A172 (cell line): ENCODE measurements at places on chromosomes 16 and 17. TPM values are rescaled to one million over a fixed set of nuclear protein-coding genes. Genes with fewer than 3 reads are reported as not detected.

DNA sequence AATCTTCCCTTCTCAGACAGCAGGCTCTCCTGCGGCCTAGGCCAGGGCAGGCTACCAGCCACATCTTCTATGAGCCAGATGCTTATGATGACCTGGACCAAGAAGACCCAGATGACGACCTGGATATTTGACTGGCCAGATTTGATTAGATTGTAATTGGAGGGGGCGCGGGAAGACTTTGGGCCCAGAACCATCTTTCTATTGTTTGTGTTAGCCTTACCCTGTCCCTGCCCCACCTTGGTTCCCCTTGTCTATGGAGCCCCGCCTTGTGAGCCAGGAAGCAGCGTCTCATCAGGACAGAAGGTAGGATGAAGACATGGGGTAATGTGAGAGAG, 2.8 kb downstream of the CLDN7 start:
- no peak for DNase-seq

DNA sequence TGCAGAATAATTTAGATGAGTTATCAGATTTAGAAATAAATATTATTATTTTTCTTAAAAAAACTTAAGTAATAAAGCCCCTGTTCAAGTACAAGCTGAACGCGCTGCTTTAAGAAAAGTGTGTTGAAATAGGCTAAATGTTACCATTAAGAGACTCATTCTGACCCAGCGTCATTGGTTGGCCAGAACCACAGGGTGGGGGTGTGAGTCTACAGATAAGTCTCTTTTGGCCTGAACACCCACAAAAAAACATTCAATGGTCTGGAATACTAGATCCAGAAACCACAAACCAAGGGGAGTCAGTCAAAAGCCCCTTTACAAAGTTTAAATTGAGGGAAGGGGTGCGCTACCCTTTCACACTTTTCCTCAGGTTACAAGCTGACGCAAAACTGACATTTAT, 776.1 kb downstream of the KCNJ2 start:
- DNase-seq, result no peak

DNA sequence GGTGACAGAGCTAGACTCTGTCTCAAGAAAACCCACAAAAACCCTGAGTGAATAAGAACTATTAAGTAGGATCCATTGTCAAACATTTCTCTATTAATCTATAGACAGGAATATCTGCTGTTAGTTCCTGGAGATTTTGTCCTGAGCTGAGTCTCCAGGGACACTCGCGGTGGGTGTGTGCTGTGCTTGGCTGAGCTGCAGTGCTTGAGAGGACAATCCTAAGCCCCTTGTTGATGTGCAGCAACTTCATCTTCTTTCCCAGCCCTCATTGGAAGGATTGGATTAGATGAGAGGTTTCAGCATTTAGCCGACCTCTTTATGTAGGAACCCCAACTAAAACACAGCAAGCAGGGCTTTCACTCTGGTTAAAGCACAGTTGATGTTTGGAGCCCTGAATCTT, 33.3 kb downstream of the NDEL1 start:
- no peak for DNase-seq

DNA sequence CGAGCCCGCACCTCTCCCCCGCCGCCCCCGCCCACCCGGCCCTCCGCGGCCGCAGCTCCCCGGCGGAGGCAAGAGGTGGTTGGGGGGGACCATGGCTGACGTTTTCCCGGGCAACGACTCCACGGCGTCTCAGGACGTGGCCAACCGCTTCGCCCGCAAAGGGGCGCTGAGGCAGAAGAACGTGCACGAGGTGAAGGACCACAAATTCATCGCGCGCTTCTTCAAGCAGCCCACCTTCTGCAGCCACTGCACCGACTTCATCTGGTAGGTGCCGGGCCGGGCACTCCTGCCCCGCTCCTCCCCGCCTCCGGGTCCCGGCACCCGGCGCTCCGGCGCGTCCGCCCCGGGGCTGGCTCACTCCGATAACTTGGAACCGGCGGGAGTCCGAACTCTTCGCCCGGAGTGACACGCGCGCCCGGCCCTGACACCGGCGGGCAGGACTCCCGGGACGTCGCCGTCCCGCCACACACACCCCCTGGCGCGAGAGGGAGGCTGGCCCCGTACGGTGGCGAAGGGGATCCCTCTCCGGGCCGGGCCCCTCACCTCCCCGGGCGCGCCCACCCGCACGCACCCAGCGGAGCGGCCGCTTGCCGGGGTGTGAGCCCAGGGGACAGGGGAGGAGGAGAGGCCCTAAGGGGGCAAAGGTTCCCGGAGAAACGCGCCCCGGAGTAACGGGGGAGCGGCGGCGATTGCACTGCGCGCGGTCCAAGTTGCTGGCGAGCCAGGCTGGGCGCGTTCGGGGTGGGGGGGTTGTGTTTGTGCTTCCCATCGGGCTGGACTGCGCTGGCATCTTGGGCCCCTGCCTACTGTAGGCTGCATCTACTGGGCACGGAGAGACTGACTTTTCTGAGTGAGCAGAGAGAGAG, 581 bp downstream of the PRKCA start:
- DNase-seq, result peak; percentile 69

DNA sequence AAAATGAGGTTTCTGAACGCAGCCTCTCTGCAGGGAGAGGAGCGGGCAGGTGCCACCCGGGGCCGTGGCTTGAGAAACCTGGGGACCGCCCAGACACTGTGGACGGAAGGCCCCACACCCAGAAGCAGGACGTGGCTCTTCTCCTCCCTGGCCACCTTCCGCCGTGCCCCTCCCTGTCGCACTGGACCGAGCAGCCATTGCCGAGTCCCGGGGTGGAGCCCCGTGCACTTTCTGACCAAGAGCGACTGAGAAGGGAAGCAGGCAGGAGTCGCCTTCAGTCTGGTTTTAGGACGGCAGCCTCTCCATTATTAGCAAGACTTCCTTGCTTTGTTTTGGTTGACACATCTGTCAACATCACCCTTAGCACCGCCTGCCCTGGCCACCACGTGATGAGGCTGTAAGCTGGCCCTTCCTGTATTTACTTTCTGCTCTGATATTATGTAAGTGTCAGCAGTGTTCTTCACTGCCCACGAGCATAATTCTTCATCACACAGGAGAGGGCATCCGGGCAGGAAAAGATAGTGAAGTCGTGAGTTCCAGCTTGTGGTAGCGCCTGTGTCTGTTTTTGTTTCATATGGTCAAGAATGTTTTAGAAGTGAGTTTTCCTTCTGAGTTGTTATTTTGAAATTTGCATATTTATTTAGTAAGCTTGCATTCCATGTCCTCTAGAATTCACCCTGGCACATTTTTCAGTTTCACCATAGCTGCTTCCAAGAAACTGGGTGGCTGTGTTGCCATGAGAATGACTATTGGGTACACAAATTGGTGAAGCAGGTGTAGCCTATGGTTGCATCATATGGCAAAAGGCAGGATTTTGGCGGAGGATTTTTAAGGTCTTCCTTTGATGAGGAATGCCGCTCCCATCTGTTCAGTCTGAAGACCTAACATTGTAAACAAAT, 1.0 kb downstream of the HERPUD1 start:
- peak; percentile 75 for DNase-seq

- no peak for DNase-seq
Measured at GRCh38 chr16:73057291-73058210, 9.6 kb upstream of the ZFHX3 start.

DNA sequence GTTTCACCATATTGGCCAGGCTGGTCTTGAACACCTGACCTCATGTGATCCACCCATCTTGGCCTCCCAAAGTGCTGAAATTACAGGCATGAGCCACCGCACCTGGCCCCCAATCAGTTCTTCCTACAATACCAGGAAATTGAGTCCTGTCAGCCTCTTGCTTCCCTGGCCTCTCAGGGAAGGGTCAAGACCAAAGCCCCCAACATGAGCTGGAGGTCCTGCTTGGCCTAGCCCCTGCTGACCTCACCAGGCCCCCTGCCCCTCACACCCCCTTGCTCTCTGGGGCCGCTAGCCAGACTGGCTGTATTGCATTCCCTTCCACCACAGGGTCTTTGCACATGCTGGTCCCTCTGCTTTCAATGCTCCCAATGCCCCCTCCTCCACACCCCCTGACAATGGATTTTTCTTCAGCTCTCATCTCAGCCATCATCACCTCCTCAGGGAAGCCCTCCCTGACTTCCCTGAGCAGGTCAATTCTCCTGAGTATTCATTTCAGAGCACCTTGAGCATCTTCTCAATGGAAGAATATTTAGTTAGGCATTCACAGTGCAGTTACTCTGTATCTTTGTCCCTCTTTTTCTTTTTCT, 24.1 kb downstream of the IGFBP4 start:
- DNase-seq, result no peak

GRCh38 chr16:57069635-57070370, 22.6 kb upstream of the CPNE2 start:
- no peak for DNase-seq

DNA sequence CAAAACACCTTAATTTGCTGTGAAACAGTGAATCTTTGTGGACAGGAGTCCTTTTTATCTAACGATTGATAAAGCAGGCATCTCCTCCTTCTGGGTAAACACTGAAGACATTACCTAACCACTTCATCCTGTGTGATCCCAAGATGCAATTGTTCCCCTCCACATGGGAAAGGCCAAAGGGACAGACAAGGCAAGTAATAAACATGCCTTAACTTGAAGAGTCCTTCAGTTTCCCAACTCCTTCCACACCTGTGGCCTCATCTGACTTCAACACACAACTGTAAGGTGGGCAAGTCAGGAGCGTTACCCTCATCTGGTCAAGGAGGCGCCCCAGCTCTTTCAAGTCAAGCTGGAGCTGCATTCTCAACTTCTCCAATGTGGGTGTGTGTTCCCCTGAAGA, 278.6 kb downstream of the ABCC12 start:
- no peak for DNase-seq

Gene ALDH3A1
- 0.16 TPM in 1 of 2 replicates, not detected in the other for total RNA-seq

Gene EVI2A
- 14.8 and 16.1 TPM in 2 replicates for total RNA-seq
